ENCODE measurements at places on chromosomes 5 and 9.

GRCh38 chr5:58187432-58188261, 272.2 kb downstream of the PLK2 start:
- DNase-seq = no peak

DNA sequence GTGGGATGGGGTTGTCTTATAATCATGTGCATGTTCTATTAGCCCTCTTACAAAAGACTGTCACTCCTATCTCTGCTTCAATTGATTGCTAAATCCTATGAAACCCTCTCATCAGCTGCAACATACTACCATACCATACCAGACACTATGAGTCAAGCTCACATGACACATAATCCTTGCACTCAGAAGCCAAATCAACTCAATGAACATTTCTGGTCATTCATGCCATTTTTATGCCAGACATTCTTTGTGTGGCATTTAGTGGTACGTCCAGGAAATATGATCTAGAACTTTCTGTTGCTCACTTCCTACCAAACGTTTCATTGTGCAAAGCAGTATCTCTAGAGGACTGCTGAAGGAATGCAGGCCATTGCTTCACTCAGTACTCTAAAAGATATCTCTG, 159.2 kb upstream of the GNA14 start:
- no peak for DNase-seq

DNA sequence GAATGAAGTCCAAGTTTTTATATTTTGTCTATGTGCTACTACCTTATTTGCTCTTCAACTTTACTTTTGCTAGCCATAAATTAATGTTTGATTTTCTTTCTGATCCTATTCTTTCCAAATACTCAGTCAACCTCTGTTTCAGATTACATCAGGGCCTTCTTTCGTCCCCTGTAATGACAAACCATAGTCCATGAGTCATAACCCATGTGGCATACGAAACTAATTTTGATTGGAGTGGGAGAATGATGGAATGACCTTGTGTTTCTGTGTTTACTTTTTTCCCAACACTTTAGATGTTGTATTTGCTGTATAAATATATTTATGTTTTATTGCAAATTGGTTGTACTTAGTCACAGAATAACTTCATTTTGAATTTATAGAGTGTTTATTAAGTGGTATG, 1043.1 kb downstream of the DTWD2 start:
- DNase-seq = no peak

GRCh38 chr9:105842023-105842644, 147.8 kb downstream of the TMEM38B start:
- DNase-seq = peak; percentile 13

Data from stimulated activated CD4-positive, alpha-beta T cell treated with anti-CD3 and anti-CD28 coated beads, Interleukin-1b, Interleukin-23, amount 100 ng/mL, for 48 hours (primary cell).